ENCODE measurements at places on chromosomes 7 and 10.
A peak's percentile ranks its signal among the peaks of the same experiment; 100 is the strongest.

- DNase-seq: no peak
These were observed 179.2 kb upstream of the MBL2 start for GRCh38 chr10:52951824-52952223.

DNA sequence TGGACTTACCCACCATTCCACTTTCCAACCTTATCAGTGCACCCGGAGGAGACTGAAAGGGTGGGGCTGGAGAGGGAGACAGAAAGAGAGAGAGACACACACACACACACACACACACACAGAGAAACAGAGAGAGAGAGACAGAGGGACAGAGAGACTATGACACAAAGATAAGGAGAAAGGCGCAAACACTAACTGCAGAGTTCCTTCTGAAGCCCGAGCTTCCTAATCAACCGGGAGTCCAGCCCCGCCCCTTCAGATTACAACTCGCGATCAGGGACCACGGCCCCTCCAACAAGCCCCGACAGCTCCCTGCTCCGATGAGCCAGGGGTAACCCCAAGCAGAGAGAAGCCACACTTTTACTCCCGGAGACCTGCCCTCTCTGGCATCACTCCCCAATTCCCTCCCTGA lies 499 bp downstream of the GAL3ST4 start:
- DNase-seq: no peak

- no peak for DNase-seq
These were observed 42.5 kb downstream of the NUP205 start for GRCh38 chr7:135600226-135600625.

DNA sequence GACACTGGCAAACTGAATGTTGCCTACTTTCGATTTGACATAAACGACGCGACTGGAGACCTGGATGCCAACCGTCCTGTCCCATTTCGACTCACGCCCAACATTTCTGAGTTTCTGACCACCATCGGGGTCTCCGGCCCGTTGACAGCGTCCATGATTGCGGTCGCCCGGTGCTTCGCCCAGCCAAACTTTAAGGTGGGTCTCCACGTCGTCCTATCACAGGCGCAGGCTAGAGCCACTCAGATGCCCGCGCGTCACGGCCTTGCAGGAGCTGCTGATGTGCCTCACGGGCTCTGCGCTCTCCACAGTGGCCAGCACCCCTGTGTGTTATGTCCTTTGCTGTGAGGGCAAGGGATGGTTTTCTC lies 132.6 kb downstream of the SMURF1 start:
- no peak for DNase-seq

DNA sequence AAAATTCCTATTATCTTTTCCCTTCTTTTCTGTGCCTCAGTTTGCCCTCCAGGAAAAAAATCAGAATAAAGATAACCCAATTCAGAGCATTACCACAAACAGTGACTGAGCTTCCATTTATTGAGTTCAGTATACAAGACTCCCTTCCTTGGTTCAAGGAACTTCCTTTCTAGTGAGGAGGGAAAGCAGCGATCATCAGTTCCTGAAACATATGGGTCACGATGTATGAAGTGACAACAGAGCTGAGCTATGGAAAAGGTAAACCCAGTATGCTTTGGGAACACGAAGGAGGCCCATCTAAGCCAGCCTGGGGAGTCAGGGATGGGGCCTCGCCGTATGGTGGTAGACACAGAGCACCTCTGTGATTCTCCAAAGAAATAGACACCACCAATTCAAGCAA lies 15.8 kb downstream of the C10orf71 start:
- DNase-seq: no peak

DNA sequence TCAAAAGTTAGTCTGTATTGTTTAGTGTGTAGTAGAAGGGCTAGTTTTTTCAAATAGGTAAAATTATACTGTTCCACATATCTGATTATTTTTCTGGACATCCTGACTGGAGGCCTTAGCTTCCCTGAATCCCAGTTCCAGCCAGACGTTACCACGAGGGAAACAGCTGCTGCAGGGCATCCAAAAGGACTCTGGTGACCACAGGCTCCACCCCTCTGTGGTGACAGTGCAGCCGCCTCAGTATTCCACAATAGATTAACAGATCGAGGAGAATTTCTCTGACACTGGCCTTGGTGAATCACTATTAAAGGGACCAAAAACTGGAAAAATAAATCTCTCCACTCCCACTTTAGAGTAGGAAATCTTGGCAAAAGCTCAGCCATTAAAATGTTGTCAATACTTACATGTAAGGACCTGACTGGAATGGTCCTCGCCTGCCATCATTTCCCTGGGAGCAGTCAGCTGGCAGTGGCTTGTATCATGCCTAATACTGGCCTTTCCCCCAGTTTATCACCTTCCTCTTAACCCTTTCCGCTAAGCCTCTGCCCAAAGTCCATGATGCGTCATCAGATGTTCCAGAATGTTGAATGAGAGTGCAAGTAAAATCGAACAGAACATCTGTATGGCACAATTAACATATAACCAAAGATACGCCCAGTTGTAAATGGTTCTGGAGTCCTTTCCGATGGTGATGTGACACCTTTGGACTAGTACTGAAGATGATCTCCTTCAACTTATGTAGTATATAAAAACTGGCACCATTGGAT lies 31.6 kb downstream of the ENO4 start:
- DNase-seq: no peak

GRCh38 chr10:130495891-130496636 lies 359.9 kb downstream of the GLRX3 start:
- no peak for DNase-seq

- DNase-seq: no peak
These were observed 103.8 kb downstream of the POLL start for GRCh38 chr10:101484175-101484745.

DNA sequence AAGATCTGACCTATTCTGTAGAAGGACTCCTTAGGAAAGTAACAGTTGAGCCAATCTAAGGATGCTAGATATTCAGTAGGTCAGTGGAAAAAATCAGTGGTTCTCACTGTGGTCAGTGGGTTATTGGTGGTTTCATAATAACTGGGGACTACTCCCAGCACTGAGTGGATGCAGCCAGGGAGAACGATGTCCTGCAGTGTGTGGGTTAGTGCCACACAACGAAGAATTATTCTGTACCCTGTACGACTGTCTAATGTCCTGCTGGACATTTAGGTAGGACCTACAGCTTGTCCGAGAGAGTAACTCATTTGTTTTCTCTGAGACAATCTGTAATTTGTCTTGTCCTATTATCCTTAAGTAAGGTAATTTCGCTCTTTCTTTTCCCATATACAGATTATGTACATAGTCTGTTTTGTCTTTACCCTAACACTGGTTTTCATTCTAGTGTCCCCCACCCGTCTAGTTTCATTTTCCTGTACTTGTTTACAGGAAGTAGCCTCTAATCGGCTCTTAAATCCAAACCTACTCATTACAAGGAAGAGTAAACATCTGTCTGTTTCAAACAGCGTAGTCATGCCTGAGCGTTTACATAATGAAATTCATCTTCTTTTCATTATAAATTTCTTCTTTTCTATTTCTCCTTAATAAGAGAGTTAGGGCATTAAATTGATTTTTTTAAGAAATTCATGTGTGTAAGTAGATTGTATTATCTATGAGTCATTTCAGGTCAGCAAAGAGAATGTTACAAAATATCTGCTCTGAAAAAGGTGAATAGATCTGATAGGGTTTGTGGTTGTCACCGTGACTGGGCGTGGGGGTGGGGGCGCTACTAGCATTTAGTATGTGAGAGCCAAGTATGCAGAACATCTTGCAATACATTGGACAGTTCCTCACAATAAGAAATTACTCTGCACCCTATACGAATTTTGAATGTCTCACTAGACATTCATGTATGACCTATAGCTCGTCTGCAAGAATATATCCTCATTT lies 8.3 kb upstream of the ZC3HAV1L start:
- peak; percentile 62 for DNase-seq

DNA sequence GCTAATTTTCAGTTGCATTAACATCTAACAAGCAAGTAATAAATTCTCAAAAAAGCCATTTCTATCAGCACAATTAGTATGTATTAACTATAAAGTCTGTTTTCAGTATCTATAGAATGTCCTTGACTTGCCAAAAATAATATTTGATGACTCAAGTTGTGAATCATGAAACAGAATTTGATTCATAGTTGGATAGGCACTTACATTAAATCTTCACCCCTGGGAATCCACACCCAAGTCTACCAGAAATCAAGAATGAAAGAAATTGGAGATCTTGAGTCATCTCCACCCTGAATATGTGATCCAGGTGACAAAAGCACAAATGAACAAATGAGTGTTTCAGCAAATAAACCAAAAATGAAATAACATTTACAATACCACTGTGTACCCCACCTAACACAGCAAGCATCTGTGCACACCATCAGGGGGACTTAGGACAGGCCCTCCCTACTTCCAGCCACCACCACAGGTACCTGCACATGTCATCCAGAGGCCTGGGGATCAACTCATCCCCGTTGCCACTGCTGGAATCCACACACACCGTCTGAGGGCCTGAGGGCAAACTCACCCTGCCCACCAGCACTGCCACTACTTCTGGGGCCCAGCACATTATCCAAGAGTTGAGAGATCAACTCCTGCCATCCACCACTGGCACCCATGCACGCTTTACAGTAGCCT lies 160.1 kb downstream of the MTERF1 start:
- DNase-seq: no peak

- DNase-seq: no peak
These were observed 861.5 kb downstream of the ANKRD7 start for GRCh38 chr7:119086026-119086425.

DNA sequence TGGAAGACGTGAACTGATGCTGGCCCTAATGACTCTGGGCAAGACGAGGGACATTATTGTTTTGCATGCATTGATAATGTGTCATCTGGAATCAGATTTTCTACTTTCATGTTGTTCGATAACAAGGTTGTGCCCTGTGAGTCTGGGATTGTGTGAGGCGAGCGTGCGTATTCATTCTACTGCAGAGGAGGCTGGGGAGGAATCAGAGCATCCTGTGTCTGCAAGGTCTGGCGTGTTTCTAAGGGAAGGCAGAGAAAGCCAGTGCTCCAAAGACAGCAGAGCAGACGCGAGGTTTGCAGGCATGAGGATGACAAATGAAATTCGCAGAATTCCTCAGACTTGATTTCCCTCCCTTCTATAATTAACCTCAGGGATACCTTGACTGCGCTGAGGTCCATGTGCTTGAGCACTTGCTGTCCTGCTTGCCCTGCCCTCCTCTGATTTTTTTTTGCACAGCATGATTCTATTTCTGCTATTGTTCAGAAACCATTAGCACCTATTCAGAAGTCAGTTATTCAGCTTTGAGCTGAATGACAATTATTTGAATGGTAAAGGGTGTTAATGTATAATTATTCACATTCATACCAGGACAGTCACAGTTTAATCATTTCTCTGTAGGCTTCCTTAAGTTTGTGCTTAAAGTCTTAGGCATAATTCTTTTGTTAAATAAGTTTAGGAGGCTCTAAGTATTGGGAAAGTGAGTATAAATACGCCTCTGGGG lies 233.6 kb downstream of the EBF3 start:
- DNase-seq: no peak

- DNase-seq: no peak
These were observed 99.5 kb downstream of the MKI67 start for GRCh38 chr10:128026615-128027300.

GRCh38 chr10:28678687-28679457 lies 1.6 kb downstream of the BAMBI start:
- no peak for DNase-seq

DNA sequence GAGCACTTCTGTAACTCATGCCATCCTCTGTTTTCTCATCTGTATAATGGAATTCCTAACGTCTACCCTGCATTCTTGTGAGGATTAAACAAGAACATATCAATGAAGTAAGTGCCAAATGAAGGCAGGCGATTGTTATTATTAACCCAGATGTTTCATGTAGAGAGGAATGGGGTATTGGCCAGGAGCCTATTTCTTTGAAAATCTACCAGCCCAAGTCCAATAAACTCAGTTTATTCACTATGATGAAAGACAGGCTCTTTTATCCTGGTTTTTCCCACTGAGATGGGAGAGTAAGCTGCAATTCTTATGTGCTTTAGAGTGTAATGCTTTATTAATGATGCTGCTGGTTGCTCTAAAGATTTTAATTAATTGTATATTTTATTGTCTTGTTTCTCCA lies 9.6 kb downstream of the CTTNBP2 start:
- DNase-seq: no peak

DNA sequence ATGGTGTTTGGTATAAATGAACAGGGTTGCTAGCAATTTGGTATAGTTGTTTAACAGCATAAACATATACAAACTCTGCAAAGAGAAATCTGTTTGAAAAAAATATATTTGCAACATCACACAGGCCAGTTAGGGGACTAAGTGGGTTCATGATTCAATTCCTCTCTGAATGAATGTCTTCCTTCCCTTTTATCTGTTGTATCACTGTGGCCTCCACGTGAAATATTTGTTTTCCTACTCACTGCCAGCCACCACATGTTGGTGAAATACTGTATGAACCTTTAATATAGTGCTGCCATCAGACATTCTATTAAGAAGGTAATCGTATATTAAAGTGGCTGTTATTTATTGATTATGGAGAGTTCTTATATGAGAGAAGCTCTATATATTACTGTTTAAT lies 157.0 kb downstream of the ARID5B start:
- no peak for DNase-seq

- no peak for DNase-seq
These were observed 79.6 kb downstream of the TNS3 start for GRCh38 chr7:47502240-47502877.

DNA sequence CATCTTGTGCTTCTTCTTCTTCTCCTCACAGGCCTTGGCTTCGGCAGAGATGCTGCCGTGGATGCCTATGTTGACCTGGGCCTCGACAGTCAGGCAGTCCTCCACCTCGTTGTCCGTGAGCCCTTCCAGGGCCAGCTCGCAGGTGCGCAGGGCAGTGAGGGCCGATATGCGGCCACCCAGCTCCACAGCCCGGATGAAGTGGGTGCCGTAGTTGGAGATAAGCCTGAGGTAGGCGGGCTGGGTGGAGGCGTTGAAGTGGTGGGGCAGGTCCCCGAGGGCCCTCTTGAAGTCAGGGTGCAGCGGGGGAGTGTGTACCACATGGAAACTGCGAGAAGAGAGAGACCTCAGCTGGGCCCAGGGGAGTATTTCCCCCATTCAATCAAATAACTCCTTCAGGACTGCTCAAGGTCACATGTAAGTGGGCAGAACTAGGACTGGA lies 3.7 kb downstream of the PRF1 start:
- DNase-seq: no peak

- no peak for DNase-seq
These were observed 1.6 kb upstream of the PRF1 start for GRCh38 chr10:70604106-70604505.

DNA sequence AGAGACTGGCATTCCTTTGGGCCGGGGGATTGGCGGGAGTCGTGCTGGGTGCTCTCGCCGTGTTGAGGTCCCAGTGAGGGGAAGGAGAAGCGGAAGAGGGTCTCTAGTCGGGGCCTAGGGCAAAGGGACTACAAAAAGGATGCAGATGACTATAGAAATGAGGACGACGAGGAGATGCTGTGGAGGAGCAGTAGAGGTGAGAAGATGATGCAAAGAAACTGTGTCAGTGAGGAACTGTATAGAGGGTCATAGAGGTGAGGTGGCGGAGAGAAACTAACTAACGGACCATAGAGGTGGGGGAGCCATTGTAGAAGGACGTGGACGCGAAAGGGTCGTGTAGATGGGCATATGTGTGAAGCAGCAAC lies 324 bp downstream of the TWNK start:
- DNase-seq: no peak

Measured in central memory CD4-positive, alpha-beta T cell (primary cell).